ENCODE measurements at places on chromosomes 7 and 10.

DNA sequence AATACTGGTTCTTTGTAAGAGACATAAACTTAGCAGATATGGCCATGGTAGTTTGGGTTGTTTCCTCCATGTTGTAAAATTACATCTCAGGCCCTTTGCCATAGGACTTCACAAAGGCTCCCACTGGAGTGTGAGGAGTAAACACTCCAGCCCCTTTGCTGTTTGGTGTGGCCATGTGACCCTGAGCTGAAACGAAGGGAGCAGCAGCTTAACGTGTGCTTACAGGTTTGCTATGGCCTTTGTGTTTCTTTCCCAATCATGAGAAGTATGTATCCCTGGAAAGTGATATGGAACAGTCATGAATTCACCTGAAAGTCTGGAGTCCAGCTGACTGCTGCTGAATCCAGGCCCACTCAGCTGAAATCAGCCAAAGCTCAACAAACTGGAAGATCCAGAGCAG, 23.8 kb upstream of the SFTPA1 start:
- DNase-seq: no peak

DNA sequence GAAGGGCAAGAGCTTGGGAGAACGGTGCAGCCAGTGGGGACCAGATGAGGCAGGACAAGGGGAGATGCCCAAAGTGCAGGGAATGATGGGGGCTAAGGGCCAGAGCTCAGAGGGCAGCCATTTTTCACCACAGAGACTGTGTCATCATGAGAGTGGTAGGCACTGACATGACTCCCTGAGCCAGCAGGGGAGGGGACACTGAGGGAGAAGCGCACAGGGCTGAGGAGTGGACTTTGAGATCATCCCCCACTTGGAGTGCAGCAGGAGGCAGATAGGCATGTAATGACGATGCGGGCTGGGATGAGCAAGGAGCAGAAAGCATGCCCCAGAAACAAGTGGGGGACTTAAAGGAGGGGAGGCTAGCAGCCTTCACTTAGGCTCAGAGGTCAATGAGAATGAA, 5.2 kb upstream of the SMKR1 start:
- no peak for DNase-seq

- DNase-seq: no peak
Observed at GRCh38 chr10:87500646-87501048, 4.0 kb upstream of the MINPP1 start.

DNA sequence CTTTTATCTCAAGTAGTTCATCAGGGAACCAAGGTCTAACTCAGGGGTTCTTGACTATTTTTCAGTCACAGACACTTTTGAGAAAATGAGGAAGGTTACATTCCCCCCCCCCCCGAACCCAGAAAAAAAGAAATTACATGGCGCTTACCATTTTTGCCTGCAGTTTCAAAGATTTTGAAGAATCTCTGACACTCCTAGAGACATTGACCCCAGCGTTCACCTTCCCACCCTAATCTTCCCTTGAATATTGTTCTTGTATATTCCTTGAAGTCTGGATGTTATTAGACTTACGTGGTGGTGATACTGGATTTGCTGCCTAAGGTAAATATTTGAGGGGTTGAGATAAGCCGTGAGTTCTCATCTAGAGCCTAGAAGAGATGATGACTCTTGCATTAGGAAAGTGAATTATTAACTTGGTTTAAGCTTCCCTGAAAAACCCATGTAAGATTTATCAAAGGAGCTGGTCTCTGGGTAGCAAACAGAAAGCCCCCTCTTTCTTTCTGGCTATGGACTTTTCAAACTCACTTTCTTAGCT, 245.7 kb upstream of the FOXK1 start:
- DNase-seq: no peak

DNA sequence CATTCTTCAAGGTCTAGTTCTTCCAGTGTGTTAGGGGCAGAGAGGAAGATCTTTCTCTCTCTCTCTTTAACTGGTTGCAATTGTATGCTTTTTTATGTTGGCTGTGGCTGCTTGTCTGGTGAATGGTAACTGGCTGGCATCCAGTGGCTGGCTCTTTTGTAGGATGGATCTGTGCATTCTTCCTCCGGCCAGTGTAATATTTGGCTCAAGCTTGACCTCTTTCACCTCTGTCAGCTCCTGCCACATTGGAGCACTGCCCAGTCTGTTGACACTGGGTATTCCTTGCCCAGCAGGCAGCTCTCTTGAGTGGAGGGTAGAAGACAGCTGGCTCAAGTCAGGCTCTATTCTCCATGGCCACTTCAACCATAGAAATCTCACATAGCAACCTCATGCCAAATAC, 528.3 kb downstream of the PHTF2 start:
- DNase-seq: no peak

GRCh38 chr7:131538813-131539179, 17.6 kb downstream of the PODXL start:
- no peak for DNase-seq

GRCh38 chr10:13402021-13402420, 53.9 kb upstream of the SEPHS1 start:
- DNase-seq: no peak

DNA sequence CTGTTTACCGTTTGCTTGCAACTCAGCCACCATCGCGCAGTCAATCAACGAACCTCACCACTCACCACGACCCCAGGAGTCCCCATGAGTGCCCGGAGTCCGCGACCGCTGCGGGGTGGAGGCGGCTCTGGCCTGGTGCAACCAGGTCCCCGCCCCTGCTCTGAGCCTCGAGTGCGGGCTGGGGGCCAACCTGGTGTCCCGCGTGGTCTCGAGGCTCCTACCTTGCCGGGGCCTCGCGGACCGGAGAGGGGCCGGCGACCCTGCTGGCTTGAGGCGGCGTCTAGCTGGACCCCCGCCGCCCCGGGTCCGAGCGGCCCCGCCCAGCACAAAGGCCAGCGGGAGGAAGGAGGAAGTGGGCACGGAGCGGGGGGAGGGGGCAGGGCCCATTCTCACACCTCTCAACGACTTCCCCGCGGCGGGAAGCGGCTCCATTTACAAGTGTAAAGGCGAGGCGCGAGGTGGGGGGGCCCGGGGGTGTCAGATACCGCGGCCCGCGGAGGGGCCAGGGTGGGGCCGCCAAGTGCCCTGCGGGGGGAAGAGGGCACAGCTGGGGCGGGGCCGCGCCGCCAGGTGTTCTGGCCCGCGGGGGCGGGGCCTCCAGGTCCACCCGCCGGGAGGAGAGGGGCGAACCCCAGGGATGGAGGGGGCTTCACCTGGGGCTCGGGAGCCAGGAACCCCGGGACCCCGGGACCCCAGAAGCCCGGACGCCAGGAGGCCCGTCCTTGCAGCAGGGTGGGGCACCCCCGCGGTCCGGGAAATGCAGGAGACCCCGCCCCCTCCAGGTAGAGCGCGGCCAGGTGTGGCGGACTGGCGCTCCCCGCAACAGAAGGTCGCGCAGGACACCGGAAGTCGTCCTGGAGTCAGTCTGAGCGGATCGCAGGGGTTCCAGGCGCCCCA, 8.6 kb downstream of the CTBP2 start:
- DNase-seq: no peak

DNA sequence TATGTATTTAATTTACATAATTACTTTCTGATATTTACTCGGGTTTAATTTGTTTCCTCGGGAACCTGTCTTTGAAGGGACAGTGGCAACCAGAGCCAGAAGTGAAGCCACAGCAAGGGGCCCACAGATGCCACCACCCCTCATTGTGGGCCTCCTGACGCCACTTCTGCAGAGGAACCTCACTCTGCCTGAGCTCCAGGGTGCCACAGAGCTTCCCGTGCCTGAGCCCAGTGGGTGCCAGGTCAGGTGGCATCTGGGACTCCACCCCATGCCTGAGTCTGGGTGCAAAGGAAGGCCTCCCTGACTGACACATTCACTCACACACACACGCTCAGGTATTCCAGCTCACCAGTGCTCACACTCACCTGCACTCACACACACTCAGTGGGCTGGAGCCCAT, 213.7 kb downstream of the GRID1 start:
- no peak for DNase-seq

- no peak for DNase-seq
Observed at GRCh38 chr10:6786579-6787031, 206.5 kb upstream of the PRKCQ start.

Measured in activated CD8-positive, alpha-beta memory T cell treated with anti-CD3 and anti-CD28 coated beads for 1 hour (primary cell).